ENCODE measurements at places on chromosomes 12 and 14.

GRCh38 chr12:108360487-108360886, 21.4 kb upstream of the CMKLR1 start:
- DNase-seq, result no peak

DNA sequence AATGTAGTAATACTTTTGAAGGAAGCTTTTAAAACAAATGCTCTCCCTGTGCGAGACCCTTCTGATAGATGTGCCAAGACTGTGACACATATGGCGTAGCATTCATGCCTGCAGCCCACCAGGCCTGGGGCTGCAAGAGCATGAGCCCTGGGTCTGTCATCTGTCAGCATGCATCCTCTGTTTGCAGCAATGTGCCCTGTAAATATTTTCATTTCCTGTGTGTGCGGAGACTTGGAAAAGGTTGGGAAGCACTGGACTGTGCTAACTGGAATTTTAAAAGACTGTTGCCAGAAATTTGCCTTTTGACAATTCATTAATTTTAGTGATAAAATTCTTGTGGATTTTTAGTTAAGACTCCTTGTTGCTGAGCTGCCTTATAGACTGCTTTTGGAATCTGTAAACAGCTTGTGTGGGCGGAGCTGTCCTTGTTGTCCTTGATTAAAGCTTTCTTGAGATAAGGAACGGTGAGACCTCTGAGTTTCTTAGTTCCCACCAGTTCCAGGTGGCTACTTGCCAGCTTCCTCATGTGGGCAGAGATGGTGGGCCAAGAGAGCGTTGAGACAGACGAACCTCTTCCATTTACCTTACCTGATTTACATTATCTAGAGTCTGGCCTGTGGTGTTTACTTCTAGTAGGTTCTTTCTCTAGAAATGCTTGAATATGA, 23.4 kb downstream of the MARK3 start:
- DNase-seq, result no peak

- DNase-seq, result no peak
Measured at GRCh38 chr14:57302883-57303282, 34.1 kb downstream of the AP5M1 start.

- DNase-seq, result no peak
Measured at GRCh38 chr12:88334271-88334670, 192.2 kb downstream of the TMTC3 start.
